ENCODE measurements at places on chromosomes 13 and 19. TPM values are rescaled to one million over a fixed set of nuclear protein-coding genes. Genes with fewer than 3 reads are reported as not detected.

DNA sequence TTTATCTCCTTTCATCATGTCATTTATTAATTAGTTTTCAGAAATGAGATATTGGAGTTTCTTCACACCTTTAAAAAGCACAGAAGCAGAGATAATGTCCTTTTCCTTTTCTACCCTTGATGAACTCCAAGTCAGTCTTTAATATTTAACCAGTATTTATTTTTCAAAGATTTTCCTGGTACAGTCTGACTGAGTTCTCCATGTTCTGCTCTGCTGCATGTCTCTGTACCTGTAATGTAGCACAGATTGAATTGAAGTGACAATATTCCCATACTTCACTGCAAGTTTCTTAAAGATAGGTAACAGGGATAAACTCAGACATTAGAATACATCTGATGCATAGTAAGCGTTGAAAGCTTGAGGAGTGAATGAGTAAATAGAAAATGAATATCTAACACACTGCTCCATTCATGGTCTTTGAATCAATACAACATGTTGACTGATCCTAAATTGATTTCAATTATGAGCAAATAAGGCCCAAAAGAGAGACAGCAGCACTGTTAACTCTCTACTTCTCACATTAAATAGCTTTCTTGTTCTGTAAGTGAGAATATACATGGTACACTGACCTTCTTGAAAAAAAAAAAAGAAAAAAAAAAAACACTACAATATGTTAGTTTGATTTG is 1323.6 kb upstream of the PRR20A start:
- no peak for DNase-seq

Gene MAB21L1
- not detected for total RNA-seq

GRCh38 chr19:29837996-29838395 is 26.2 kb downstream of the CCNE1 start:
- no peak for DNase-seq

DNA sequence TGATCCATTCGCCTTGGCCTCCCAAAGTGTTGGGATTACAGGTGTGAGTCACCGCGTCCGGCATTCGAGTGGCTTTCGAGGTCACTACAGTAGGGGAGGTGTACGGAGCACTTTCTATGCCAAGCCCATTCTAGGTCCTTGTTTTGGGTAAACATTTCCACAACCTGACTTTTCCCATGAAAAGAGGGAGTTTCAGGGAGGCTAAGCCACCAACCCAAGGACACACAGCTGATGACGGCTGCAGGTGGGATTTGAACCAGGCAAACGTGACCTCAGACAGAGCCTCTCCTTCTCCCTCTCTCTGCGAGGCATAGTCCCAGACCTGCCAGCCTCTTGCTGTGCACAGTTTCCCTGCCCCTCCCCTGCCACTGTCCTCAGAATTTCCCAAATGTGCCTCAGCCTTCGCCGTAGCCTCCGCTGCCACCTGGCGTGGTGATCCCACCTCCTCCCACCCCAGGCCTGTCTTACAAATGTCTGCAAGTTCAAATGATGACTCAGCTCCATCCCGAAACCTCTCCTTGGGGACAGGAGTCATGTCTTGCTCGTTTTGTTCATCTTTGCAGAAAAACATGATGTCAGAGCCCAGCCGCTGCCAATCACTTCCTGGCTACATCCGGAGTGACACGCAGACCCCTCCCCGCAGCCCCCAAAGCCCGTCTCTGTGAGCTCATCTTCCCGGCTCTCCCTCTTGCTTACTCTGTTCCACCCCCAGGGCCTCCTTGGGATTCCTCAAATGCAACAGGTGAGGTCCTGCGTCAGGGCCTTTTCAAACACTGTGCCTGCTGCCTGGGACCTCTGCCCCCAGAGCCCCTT is 6.6 kb upstream of the GADD45B start:
- no peak for DNase-seq

DNA sequence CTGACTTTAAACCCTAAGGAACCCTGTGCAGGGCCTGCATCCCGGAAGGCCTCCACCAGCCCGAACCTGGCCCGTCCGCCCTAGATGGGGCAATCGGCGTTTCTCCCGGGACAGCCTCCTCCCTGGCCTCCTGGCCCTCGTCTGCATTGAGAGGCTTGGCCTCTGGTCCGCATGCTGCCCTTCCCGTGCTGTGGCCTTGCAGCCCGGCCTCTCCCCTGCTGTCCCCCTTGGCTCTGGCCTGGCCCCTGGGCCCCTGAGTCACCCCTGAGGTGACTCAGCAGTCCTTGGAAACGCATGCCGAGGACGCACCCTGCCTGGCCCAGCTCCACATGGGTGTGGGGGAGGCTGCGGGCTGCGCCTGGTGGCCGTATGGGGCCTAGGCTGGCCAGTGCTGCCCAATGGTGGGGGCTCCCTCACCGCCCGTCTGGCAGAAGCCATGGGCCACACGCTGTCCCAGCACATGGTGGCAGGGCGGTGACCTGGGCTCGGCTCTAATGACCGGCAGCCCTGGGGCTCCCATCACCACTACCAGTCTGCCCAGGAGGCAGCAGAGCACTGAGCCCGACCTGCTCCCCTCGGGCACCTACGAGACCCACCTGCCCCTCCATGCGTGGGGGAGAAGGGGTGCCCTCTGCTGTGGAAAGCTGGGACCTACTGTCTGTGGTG is 25.7 kb downstream of the SH3GL1 start:
- DNase-seq, result peak; percentile 49

- DNase-seq, result no peak
Observed at GRCh38 chr19:18017275-18018083, 9.5 kb downstream of the ARRDC2 start.

Gene OR10H1
- not detected for total RNA-seq

GRCh38 chr13:37944869-37945442 is 75.4 kb upstream of the TRPC4 start:
- DNase-seq, result no peak

Gene NLRP5
- not detected for total RNA-seq

Gene NDUFA7
- 14.5 TPM for total RNA-seq

Gene ZNF506
- total RNA-seq, result 20.0 TPM

GRCh38 chr19:12953799-12954611 is 3.0 kb downstream of the GADD45GIP1 start:
- DNase-seq, result no peak

DNA sequence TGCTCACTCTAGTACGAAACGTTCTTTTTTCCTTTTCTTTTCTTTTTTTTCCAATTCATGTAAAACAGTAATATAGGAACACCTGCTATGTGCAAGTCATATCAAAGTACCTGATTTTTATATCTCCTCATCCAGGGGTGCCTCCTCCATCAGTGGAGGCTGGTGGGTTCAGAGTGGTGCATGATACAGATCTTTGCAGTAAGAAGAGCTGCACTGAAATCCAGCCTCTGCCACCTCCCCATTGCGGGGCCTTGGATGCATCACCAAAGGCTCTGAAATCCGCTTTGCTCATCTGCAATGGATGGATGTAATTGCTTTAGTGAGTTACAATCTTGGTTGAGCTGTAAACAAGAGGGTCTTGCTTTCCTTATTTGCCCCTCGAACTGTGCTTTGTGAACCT is 38.3 kb downstream of the GPR12 start:
- DNase-seq, result no peak

DNA sequence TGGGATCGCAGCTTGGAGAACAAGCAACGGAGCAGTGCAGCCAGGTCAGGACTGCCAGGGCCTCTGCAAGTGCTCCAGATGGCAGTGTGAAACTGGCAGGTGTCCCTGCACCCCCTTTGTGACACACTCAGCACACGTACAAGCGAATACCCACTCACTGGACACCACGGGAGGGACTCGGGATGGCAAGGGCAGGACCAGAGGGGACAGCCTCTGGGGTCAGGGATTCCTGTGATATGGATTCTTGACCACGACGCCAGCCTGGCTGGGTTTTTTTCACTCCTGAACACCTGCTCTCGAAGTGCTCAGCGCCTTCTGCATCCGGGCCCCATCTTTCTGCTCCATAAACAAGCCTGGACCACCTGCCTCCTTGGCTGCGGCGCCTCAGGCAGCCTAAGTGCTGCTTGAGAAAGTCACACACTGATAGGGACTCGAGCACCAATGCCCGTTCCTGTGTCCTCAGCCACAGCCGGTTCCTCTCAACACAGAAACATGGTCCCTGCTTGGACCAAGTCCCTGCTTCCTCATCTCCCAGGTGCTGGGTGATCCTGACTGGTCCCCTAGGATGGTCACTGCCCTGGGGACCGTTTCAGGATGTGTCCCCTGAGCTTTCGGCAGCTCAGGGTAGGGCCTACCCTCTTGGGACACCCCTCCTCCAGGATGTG is 22.0 kb downstream of the ELAVL1 start:
- no peak for DNase-seq

GRCh38 chr13:48400850-48401291 is 12.0 kb downstream of the LPAR6 start:
- no peak for DNase-seq

Gene PCDH9
- 7.1 TPM for total RNA-seq

DNA sequence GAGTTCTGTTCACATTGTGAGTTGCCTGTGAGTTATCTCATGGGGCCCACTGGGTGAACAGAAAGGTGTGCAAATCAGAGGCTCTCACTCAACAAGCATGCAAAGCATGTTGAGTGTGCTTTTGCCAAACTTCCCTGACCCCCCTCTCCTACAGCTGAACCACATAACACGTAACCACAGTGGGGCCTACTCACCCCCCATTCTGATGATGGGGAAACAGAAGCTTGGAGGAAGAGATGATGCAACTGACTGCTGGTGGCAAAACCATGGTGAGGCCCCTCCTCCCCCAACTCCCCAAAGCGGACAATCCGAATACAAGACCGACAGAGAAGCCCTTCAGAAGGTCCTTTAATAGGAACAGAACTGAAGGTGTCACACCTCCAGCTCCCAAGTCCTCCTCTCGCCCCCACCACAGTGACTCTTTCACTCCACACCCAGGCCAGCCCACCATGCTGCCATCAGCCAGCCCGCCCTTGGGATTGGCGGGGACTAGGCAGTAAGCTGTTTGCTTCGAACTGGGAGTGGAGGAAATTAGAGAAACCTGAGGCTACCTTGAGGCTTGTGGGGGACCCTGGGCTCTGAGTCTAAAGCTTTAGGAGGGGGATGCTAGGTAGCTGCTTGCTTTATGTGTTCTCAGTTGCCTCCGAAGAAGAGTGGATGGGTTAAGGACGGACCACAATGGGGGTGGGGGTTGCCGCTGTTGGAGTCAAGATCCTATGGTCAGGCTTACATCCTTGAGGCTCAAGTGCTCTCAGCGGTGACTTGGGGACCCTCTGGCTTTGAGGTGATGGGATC is 3.8 kb downstream of the ZNF784 start:
- no peak for DNase-seq

Gene STRN4
- 33.6 TPM for total RNA-seq

GRCh38 chr13:93218583-93218982 is 8.0 kb upstream of the GPC6 start:
- no peak for DNase-seq

- DNase-seq, result no peak
Observed at GRCh38 chr19:54026656-54027055, 35.2 kb downstream of the CACNG6 start.

GRCh38 chr19:1389033-1389940 is 5.6 kb downstream of the NDUFS7 start:
- no peak for DNase-seq

DNA sequence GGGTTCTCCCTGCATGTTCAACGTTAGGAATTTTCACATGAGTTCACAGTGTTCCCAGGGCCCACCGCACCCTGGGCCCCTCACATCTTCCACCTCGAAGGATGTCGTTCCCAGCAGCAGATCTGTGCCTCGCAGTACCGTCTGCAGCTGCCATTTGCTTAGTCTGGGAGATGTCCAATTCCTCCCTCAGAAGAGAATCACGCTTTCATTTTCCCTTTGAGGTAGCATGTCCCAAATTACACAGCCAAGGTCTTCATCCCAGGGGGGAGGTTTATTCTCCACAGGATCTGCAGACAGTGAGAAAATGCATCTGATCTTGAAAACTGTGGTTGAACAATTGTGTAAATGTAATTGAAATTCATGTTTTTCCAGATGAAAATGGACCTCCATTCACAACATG is 150.2 kb downstream of the DCT start:
- DNase-seq, result no peak

GRCh38 chr19:55352549-55353145 is 1.9 kb downstream of the COX6B2 start:
- DNase-seq, result no peak

DNA sequence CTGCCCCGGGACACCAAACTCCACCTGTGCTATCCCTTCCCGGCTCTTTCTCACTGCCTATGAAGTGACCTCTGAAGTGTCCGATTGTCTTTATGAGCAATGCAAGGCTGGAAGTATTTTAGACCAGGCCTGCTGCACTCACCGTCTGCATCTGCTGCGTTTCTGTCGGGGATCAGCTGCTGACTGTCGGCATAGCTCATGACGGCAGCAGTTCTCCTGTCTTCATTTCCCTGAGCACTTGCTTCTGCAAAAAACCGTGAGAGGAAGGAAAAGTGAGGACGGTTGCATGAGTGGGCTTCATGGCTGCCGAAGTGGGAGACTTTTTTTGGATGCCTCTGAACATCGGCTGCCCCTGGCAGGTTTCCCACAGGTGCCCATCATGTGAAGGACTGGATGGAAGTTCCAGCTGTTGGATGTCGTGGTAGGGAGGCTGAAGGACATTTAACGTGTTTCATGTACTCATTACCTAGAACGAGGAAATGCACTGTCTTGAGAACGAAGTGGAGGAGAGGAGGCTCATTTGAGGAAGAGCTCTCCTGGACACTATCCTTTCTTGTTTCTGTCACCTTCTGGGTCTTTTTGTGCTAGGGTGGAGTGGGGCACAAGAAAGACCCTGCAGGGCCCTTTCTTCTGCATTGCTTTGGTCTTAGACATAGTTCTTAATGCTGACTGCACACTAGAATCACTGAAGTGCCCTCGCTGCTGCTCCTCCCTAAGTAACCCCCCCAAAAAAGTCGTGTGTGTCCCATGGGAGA is 94.7 kb downstream of the RNASEH2B start:
- DNase-seq, result no peak

Gene GPR180
- total RNA-seq, result 18.4 TPM

Gene ELSPBP1
- not detected for total RNA-seq

- no peak for DNase-seq
Observed at GRCh38 chr13:50914848-50915247, 5.3 kb downstream of the RNASEH2B start.
